ENCODE measurements at places on chromosomes 3 and 15. TPM values are rescaled to one million over a fixed set of nuclear protein-coding genes. Genes with fewer than 3 reads are reported as not detected.

The SGO1 gene
- 2.8 TPM for total RNA-seq

- DNase-seq = no peak
These were observed 761.3 kb upstream of the GRM7 start for GRCh38 chr3:6099458-6100075.

GRCh38 chr15:59224474-59224873 lies 17.8 kb downstream of the LDHAL6B start:
- peak; percentile 37 for DNase-seq

- DNase-seq = no peak
These were observed 551.2 kb downstream of the MECOM start for GRCh38 chr3:169112153-169112892.

GRCh38 chr3:98325055-98325454 lies 28.6 kb upstream of the OR5K4 start:
- DNase-seq = peak; percentile 8

- DNase-seq = no peak
These were observed 26.2 kb upstream of the COMMD4 start for GRCh38 chr15:75309711-75310110.

DNA sequence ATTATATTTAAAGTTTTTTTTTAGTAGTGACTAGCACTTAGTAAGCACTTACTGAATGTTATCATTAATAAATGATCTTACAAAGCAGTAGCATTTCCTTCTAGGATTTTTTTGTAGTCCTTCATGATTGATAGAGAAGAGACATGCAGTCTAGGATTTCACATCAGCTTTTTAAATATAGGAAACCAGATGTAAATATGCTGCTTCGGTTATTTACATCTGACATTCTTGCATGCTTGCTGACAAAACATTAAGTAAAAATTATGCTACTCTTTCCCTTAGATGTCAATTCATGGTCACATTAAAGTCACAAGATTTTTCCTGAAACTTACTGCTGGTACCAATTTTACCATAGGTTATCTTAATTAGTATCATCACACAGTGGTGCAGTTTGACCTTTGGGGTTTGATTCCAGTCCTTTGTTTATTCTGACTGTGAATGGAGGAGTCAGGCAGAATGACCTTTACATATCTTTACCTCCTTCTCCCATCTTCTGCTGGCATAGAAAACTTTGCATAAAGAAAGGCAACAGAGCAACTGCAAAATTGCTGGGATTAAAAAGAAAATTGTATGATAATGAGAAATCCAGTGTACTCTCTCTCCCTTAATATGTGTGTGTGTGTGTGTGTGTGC lies 286.5 kb downstream of the LPP start:
- no peak for DNase-seq

The TP53BP1 gene
- total RNA-seq = 26.9 TPM

The GALNT15 gene
- total RNA-seq = 15.4 TPM

The MYZAP gene
- total RNA-seq = 12.9 TPM

The TIPIN gene
- 7.8 TPM for total RNA-seq

The ARGFX gene
- total RNA-seq = not detected
